Fibroblast of lung (primary cell): ENCODE measurements at places on chromosomes 5 and 9. TPM values are rescaled to one million over a fixed set of nuclear protein-coding genes. Genes with fewer than 3 reads are reported as not detected.

PCDHGC3 gene
- 59.0 and 63.4 TPM in 2 replicates for total RNA-seq

DNA sequence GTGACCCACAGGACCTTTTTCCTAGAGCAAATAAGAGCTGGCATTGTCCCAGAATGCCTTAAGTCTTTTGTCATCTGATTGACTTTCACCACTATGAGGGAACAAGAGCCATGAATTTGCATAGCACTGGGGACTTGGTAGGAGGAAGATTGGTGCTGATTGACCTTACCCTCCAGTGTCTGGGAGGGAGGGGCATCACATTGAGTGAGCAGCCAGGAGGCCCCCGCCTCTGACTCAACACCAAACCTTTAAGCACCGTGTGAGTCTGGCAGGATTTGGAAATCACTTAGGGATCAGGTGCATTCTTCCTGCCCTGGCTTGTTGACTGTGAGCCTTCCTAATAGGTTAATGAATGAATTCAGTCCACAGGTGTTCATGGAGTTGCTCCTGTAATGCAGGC, 40.7 kb downstream of the WNK2 start:
- no peaks in the 10 kb centered on the region for H3K36me3 ChIP-seq
- H3K27ac ChIP-seq: no peak overlapping the region
- peaks cover 2% of the 10 kb centered on the region for H3K4me1 ChIP-seq
- no peak for DNase-seq
- no peak overlapping the region for H3K4me3 ChIP-seq

- no peaks in the 10 kb centered on the region for H3K27me3 ChIP-seq
- H3K27ac ChIP-seq: no peak overlapping the region
- no peaks in the 10 kb centered on the region for H3K36me3 ChIP-seq
- H3K4me3 ChIP-seq: no peak overlapping the region
- DNase-seq: peak; percentile 25
These were observed 124.2 kb downstream of the PTTG1 start for GRCh38 chr5:160545832-160546231.

GRCh38 chr9:115209601-115210306, 91.8 kb upstream of the TNC start:
- H3K4me1 ChIP-seq: peaks cover 27% of the 10 kb centered on the region
- no peak overlapping the region for H3K27ac ChIP-seq
- H3K27me3 ChIP-seq: no peaks in the 10 kb centered on the region
